ENCODE measurements at places on chromosomes 4 and X.

GRCh38 chrX:101410461-101410860 lies 2.4 kb downstream of the HNRNPH2 start:
- DNase-seq = no peak

DNA sequence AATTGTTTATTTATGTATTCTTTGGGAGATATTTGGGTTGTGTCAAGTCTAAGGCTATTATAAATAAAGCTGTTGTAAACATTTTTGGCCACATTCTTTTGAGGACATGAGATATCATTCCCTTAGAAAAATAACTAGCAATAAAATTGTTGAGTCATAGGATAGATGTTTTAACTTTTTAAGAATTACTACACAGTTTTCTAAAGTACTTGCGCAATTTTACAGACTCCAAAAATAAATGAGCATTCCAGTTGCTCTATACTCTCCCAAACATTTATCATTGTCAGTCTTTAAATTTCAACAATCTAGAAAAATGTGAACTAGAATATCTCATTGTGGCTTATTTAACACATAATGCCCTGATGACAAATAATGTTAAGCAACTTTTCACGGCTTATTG lies 189.1 kb upstream of the ADGRL3 start:
- no peak for DNase-seq

GRCh38 chr4:94927696-94928095 lies 169.9 kb downstream of the BMPR1B start:
- no peak for DNase-seq

DNA sequence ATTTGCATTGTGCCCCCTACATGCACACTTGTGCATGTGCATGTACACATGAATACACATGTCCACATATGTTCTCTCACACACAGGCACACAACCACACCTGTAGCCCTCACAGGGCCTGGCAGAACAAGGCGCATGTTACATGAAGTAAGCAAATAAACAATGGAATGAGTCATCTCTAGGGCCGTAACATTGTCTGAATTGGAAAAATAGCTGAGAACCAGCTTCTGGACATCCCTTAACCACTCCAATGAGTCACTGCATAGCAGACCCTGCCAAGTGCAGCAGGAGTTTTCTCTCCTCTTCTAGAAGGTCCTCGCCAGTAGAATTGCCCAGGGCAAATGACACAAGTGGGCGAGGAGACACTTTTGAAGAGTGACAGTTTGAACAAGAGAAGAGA lies 66.1 kb downstream of the MAGEA10 start:
- no peak for DNase-seq

DNA sequence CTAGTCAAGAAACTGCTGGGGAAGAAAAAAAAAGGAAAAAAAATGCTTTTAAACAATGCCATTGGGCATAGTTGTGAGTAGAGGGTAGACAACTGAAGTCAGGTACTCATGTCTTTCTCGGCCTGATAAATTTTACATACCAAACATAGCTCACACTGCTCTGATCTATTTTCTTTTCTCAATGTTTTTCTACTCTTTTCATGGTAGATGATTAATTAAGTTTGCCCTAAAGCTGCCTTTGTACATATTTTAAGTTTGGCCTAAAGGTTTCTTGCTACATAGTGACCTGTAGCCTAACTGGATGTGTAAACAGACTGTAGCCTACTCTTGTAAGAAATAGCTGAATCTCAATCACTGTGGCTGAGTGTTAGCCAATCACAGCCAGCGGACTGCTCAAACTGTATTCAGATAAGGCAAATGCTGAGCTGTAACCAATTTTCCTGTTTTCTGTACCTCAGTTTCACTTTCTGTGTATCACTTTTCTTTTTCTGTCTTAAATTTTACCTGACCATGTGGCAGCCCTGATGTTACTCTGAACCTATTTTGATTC lies 121.0 kb downstream of the PCDH10 start:
- no peak for DNase-seq

- DNase-seq = peak; percentile 93
Measured at GRCh38 chrX:143058120-143058519, 32.4 kb downstream of the SPANXN4 start.

DNA sequence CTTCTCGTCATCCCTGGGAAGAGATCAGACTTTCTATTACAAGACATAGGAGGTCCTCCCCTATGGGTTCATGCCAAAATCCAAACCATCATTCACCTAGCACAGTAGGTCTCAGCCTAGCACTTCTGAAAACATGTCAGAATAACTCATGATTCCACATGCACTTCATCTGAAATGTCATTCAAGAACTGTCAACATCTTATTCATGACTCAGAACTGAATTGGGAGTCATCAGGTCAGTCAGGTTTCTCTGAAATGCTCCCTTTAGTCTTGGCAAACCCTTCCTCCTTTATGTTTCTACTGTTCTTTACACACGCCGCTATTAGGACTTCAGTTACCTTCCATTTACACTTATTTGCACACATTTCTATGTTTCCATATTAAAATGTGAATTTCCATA lies 67.2 kb downstream of the ANTXR2 start:
- DNase-seq = no peak

DNA sequence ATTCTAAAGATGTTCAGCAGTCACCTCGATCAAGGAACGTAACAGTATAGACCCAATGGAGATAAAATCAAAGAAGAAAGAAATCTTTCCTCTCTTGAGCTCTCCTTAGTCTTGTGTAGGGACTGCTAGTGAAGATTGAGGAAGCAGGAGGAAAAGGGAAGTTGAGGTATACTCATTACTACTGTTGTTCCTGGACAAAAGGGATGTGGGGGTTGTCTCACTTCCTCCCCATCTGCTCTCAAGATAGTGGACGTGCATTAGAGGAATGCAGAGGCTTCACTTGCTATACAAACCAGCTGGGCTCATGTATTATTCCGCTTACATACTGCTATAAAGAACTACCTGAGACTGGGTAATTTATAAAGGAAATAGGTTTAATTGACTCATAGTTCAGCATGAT lies 208.9 kb upstream of the ARHGEF9 start:
- no peak for DNase-seq

DNA sequence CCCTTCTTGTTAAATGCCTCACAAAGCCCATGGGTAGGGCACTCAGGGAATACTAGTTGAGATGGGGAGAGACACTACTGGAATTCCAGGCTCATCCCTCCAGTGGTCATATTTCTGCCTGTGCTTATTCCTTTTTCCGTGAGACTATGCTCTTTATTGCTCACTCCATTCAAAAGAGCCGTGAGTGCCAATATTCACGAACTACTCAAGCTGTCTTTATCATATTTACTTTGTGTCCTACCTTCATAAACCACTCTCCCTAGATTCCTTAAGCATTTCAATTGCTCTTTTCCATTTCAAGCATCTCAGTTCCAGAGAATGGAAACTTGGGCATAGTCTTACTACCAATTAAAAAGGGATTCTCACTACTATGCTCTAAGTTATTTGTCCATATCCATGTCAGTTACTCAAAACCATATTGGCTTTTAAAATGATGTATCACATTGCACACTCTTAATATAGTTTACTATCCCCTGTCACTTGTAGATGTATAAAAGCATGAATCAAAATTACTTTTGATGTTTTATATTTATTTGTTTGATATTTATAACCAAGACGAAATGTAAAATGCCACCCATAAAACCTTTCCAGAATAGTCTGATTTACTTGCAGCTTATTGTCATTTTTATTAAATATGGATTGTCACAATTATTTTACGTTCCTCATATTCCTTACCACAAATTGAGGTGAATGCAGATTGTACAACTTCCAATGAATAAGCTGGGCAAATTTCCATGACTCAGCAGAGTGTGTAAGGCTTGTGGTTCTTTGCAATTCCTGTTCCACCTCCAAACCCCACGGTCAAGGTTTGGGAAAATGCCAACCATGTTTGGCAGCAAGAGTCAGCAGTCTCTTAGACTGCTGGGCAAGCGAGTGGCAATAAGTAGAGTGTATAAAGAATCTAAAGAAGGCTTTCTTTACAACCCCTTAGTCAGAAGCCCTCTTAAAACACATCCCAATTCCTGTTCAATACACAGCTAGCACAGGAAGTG lies 24.4 kb downstream of the ENOX2 start:
- no peak for DNase-seq

GRCh38 chr4:7485096-7485495 lies 50.4 kb upstream of the PSAPL1 start:
- peak; percentile 51 for DNase-seq

DNA sequence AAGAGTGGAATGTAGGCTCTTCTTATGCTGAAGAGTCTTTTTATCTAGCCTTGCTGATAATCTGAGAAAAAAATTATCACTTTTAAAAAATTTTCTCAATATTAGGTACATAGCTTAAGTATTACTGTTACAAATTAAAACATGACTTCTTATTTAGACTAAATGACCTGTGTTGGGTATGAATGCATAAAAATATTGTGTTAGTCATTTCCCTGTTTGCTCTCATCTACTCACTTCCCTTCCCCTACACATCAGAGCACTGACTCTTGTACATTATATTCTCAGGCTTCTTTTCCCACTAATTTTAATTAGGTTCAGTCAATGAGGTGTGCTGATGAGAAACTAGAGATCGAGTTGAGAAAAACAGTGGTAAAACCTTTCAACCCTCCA lies 881.0 kb downstream of the PCDH18 start:
- no peak for DNase-seq

DNA sequence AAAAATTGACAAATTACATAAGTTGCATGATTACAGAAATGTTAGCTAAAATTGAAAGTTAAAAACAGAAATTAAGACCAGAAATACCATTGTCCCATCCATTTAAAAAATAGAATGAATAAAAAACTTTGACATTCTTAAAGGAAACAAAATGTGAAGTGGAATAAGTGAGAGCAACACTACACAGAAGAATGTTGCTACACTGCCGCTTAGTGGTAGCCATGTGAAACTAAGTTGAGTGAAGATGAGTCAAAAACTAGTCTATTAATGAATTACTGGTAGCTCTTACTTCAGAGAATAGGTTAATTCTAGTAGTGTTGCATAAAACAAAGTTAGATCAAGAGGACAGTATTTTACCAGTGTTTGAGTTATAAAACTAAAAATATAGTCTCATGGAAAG lies 571.0 kb upstream of the KLHL4 start:
- peak; percentile 7 for DNase-seq

DNA sequence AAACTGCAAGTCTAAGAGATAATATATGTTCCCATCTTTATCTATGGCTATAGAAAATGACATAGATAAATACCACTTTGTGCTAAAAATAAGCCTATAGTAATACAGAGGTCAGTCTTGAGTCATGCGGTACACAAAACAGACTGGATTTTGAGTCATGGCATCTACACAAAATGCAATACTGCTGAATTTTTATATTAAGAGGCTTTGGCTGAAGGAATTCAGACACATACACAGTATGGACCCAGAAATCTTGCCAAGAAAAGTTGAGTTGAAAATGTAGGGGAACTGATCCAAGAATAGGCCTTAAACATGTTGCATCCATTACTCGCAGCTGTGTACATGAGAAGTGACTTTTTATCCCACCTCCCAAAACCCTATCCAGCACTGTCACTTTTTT lies 184.4 kb downstream of the TENM3 start:
- no peak for DNase-seq

DNA sequence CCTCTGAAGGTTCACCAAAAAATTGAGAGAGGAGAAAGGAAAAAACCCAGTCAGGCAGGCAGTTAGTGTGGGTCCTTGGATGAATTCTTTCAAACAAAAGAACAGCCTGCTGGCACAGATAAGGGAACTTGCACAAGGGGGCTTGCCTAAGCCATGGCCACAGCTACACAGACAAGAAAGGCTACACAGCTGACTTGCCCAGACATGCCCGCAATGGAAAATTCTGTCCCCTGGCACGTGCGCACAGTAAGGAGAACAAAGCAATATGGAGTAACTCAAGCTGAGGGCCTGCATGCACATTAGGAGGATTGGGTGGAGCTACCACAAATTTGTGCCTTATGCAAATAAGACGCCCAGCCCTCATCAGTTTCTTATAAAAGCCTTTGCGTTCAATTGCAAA lies 512.5 kb upstream of the HTR2C start:
- DNase-seq = no peak

DNA sequence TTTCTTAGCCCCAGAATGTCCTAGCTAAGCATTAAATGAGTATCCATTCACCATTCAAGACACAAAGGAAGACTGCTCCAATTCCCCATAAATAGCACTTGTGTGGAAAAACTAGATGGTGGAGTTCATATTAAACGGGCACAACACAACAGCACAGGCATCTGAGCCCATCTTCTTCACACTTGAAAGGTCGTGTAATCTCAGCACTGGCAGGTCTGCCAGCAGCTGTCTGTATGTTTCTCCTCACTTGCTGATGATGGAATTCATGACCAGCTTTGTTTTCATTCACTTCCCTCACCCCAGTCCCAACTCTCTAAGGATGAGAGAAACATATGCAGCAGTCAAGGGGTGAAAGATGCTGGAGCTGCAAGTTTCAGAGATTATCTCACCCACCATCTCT lies 148.7 kb downstream of the AFAP1 start:
- DNase-seq = no peak

DNA sequence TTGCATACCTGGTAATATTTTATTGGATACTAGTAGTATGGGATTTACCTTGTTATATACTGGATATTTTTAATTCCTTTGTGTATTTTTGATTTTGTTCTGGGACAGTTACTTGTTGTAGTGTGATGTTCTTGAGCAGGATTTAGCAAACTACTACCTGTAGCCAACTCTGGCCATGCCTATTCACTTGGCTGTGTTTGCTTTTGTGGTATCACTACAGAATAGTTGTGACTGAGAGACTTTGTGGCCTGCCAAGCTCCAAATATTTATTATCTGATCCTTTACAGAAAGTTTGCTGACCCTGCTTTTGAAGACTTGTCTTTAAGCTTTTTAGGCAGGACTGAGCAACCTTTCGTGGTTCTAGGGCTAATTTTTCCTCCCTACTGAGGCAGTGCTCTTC lies 17.8 kb downstream of the ZCCHC4 start:
- DNase-seq = no peak

DNA sequence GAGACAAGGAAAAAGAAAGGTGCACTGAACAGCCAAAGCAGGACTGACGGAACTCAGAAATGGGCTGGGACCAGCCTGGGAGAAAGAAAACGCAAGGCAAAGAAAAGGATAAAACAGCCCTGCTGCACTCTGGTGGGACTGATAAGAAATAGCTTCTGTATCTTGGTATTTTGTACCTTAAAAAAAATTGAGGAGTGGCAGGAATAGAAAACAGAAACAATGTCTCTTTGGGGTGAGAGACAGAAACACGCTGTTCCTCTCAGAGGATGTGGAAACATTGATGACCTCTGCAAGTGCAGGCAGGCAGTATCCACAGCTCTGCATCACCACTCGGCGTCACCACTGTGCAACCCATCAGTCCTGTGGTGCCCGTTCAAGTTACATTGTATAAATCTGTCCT lies 152.5 kb upstream of the SPRY1 start:
- DNase-seq = no peak

DNA sequence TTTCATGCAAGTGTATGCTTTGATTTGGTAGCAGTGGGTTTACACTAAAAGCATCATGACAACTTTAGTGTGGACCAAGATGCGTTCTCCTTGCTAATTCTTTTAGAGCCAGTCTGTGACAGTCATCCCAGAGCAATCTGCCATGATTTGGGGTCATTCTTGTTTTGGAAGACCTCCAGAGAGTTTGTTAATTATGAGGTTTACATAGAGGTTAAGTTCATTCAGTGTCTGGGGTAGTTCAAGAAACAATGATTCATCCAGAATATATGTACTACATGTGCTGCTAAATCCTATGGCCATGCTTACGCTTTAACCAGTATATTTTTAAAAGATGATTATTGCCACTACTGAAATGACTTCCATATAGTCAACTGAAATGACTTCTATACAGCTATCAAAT lies 328.5 kb upstream of the AGA start:
- DNase-seq = no peak

- DNase-seq = no peak
Measured at GRCh38 chrX:75155447-75155826, 646 bp downstream of the ABCB7 start.

- DNase-seq = no peak
Measured at GRCh38 chr4:8024073-8024786, 84.6 kb upstream of the AFAP1 start.

Measured in NCI-H345 (cell line).